Activated CD8-positive, alpha-beta memory T cell treated with anti-CD3 and anti-CD28 coated beads, Interleukin-2, amount 10 ng/mL, durations not matched to agents 7 days and 5 days (primary cell): ENCODE measurements at places on chromosomes 5 and 9. TPM values are rescaled to one million over a fixed set of nuclear protein-coding genes. Genes with fewer than 3 reads are reported as not detected.

GRCh38 chr5:137316346-137316736 is 182.8 kb downstream of the SPOCK1 start:
- no peaks in the 10 kb centered on the region for H3K4me1 ChIP-seq
- H3K4me3 ChIP-seq, result no peak overlapping the region
- no peak overlapping the region for H3K27ac ChIP-seq

DNA sequence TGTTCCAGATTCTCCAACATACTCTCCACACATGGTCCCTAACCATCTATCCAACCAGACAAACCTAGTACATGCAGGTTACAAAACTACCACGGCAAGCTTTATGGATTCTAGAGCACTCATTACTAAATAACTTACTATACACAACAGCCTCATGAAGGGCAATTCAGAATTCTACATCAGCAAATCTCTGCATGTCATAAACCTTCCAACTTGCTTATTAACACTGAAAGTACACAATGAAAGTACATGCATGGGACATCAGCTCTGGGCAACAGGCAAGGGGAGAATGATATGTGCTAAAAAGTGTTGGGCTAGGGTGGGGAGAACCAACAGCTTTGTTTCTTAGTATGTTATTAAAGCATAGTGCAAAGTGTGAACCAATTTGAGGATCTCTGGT is 70.4 kb downstream of the TLE1 start:
- no peak overlapping the region for H3K4me3 ChIP-seq
- H3K27ac ChIP-seq, result no peak overlapping the region
- DNase-seq, result no peak
- no peaks in the 10 kb centered on the region for H3K27me3 ChIP-seq
- no peaks in the 10 kb centered on the region for H3K36me3 ChIP-seq

DNA sequence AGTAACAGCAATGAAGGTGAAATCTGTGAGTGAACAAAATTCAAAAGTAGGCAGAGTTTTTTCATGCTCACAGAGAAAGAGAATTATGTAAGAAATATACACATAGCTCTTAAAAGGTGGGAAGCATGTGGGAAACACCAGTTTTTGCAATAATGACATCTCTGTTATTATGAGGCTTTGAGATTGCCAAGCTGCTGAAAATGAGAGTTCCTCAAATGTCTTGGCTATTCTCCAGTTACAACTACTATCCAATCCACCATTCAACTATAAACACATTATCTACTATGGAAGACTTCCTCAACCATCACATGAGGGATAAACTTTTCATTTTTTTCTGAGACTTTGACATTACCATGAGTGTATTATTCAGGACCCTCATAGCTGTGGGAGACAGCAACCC is 420.8 kb upstream of the ACTBL2 start:
- H3K4me1 ChIP-seq, result no peaks in the 10 kb centered on the region
- H3K36me3 ChIP-seq, result no peaks in the 10 kb centered on the region
- H3K4me3 ChIP-seq, result no peak overlapping the region

DNA sequence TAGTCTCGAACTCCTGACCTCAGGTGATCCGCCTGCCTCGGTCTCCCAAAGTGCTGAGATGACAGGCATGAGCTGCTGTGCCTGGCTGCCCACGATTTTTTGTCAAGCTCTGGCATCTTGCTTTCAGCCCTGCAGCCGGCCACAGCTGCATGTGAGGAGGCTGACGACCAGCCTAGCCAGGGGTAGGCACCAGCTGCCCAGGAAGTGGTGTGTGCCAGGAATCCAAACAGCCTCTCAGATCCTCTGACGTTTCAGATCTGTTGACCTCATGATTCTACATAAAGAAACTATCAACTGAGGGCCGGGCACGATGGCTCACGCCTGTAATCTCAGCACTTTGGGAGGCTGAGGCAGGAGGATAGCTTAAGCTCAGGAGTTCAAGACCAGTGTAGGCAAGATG is 19.0 kb downstream of the DYNC2I2 start:
- H3K36me3 ChIP-seq, result peaks cover 11% of the 10 kb centered on the region
- no peaks in the 10 kb centered on the region for H3K4me1 ChIP-seq

- peak overlapping the region; percentile 82 for H3K27ac ChIP-seq
- H3K4me3 ChIP-seq, result no peak overlapping the region
- peaks cover 51% of the 10 kb centered on the region for H3K4me1 ChIP-seq
- no peaks in the 10 kb centered on the region for H3K27me3 ChIP-seq
- H3K36me3 ChIP-seq, result peaks cover 15% of the 10 kb centered on the region
- DNase-seq, result no peak
Observed at GRCh38 chr9:97903177-97903576, 19.1 kb downstream of the TRMO start.

DNA sequence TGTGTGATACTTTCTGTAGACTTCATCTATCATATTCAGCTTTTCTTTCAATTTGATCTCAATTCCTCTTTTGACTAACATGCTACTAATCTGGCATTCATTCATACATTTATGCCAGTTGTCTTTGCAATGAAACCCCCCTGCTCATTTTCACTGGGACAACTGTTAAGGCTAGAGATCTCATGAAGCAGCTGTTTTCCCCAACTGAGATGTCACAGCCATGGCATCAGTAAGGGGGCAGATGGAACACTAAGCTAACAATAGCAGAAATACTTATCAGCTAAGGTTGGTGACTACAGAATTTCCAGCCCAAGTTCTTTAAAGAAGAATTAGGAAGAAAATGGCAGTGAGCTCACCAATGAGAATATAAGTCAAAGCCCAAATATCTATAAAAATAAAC is 9.4 kb downstream of the TMED7 start:
- DNase-seq, result no peak
- no peak overlapping the region for H3K27ac ChIP-seq
- H3K4me1 ChIP-seq, result peaks cover 8% of the 10 kb centered on the region
- H3K36me3 ChIP-seq, result peaks cover 52% of the 10 kb centered on the region
- H3K27me3 ChIP-seq, result no peaks in the 10 kb centered on the region

DNA sequence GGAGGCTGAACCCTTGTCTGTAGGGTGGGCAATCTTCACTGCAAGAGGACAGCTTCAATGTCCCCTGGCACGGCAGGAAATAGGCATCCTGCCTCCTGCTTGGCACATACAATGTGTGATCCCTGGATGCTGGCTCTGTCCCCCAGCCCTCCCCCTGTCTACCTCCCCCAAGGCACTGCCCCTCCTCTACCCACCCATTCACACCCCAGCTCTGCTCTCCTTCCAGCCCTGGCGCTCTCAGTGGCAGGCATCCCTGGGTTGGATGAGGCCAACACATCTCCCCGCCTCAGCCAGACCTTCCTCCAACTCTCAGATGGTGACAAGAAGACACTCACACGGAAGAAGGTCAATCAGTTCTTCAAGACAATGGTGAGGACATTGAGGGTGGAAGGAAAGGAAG is 24.1 kb upstream of the FOXI1 start:
- DNase-seq, result no peak
- H3K4me3 ChIP-seq, result no peak overlapping the region
- no peak overlapping the region for H3K27ac ChIP-seq
- no peaks in the 10 kb centered on the region for H3K27me3 ChIP-seq
- peaks cover 72% of the 10 kb centered on the region for H3K36me3 ChIP-seq

DNA sequence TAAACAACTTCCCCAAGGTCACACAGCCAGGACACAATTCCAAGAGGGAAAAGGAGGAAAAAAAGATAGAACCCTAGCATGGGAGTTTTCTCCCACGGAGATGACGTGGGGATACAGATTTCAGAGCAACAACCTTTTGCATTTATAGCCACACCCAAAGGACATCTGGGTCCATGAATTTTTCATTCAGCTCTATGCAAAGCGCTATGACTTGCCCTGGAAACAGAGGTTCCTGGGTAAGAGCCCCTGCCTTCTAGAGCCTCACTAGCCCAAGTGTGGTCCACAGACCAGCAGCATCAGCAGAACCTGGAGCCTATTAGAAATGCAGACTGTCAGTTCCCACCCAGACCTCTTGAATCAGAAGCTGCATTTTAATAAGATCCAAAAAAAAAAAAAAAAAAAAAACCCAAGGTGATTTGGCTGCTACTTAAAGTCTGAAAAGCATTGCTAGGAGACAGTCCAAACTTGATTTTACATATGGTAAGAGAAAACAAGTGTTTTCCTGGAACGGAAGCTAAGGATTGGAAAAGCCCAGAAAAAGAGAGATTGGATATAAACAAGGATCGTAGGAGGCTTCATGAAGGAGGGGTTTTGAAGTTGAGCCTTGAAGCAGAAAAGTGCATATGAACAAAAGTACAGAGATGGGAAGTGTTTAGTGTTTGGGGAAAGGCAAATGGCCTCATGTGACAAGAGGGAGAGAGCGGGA is 17.6 kb upstream of the ADAM19 start:
- H3K4me1 ChIP-seq, result peaks cover 71% of the 10 kb centered on the region
- peaks cover 22% of the 10 kb centered on the region for H3K36me3 ChIP-seq
- peak overlapping the region; percentile 1 for H3K4me3 ChIP-seq
- DNase-seq, result no peak

DNA sequence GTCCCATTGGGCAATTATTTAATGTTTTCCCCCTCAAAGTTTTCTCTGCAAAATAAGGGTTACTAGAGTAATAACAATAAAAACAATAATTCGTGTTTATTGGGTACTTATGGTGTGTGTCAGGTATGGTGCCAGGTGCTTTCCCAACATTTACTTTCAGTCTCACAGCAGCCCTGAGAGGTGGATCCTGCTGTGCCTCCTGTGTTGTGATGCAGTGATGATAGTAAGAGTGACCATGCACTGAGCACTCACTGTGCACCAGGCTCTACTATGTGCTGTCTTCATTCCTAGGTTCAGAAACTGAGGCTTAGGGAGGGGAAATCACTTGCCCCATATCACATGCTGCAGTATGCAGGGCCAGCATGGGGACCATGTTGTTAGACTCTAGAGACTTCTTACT is 15.5 kb downstream of the OTULINL start:
- DNase-seq, result no peak
- H3K4me1 ChIP-seq, result peaks cover 78% of the 10 kb centered on the region
- H3K27ac ChIP-seq, result peak overlapping the region; percentile 98
- peaks cover 58% of the 10 kb centered on the region for H3K36me3 ChIP-seq

- no peaks in the 10 kb centered on the region for H3K27me3 ChIP-seq
- H3K4me1 ChIP-seq, result peaks cover 9% of the 10 kb centered on the region
- H3K36me3 ChIP-seq, result peaks cover 23% of the 10 kb centered on the region
Observed at GRCh38 chr9:111456529-111456928, 27.7 kb downstream of the ECPAS start.

SOHLH1 gene
- total RNA-seq, result not detected

PCDHGB5 gene
- total RNA-seq, result not detected

- H3K27me3 ChIP-seq, result no peaks in the 10 kb centered on the region
- H3K27ac ChIP-seq, result no peak overlapping the region
- H3K36me3 ChIP-seq, result no peaks in the 10 kb centered on the region
- no peaks in the 10 kb centered on the region for H3K4me1 ChIP-seq
- H3K4me3 ChIP-seq, result no peak overlapping the region
Observed at GRCh38 chr5:153818626-153819025, 220.1 kb downstream of the FAM114A2 start.

DNA sequence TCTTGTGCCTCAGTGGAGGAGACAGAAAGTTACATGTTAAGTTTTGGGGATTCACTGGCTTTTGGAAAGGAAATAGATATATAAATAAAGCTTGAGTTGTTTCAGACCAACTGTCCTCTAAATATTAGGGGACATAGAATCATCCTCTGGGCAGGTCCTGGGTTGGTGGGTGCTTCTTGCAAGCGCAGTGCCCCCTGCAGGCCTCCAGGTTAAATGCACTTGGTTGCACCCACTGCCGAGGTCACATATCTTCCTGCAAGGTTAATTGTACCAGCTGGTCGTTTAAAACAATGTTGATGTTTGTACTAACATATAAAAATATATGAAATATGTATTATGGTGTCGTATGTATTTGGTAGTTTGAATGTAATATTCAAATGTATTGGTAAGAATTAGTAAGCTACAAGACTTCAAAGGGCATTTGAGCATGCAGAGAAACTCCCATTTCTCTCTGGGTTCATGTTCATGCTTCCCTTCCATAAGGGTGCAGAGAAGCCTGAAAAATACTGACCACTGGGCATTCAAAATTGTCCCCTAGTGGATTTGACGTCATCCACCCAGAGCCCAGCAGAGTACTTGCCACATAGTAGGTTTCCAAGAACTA is 87.0 kb downstream of the ZNF618 start:
- peak; percentile 57 for DNase-seq
- H3K27ac ChIP-seq, result no peak overlapping the region
- H3K4me3 ChIP-seq, result no peak overlapping the region
- no peaks in the 10 kb centered on the region for H3K36me3 ChIP-seq
- H3K4me1 ChIP-seq, result no peaks in the 10 kb centered on the region

DNA sequence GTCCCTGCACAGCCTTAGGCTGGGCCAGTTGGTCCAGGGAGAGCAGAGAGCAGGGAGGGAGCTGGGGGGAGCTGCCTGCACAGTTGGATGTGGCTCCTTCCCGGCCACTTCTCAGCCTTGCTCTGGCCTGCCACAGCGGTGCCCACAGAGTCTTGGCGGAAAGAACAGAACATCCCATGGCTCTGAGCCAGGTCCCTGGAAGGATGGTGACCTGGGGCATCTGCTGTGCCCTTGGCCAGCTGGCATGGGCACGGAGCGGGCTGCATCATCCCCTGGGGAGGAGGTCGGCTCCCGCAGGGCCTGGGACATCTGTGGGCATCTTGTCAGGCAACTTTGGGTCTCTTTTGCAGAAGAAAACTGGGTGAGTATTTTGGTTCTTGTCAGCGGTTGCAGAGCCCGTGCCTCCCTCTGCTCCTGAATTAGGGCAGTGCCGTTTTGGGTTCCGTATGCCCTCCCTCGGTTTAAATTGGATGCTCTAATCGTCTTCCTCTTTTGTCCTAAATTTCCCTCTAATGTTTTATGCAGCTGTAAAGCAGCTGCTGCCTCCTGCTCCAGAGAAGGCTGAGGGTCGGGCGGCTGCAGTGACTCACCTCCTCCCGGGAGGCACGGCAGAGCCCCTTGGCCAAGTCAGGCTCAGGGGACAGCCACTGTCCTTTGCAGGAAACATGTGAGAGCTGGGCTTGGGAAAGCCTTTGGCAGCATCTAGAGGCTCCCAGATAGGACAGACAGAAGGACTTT is 10.5 kb upstream of the NACC2 start:
- peak overlapping the region; percentile 99 for H3K27ac ChIP-seq
- no peak overlapping the region for H3K4me3 ChIP-seq
- no peaks in the 10 kb centered on the region for H3K27me3 ChIP-seq
- no peak for DNase-seq
- H3K36me3 ChIP-seq, result peaks cover 2% of the 10 kb centered on the region

GRCh38 chr9:91805031-91805430 is 145.0 kb downstream of the ROR2 start:
- peaks cover 14% of the 10 kb centered on the region for H3K4me1 ChIP-seq
- H3K27me3 ChIP-seq, result peaks cover 9% of the 10 kb centered on the region
- DNase-seq, result peak; percentile 36
- H3K36me3 ChIP-seq, result no peaks in the 10 kb centered on the region

KLF9 gene
- total RNA-seq, result 12.2 TPM

DNA sequence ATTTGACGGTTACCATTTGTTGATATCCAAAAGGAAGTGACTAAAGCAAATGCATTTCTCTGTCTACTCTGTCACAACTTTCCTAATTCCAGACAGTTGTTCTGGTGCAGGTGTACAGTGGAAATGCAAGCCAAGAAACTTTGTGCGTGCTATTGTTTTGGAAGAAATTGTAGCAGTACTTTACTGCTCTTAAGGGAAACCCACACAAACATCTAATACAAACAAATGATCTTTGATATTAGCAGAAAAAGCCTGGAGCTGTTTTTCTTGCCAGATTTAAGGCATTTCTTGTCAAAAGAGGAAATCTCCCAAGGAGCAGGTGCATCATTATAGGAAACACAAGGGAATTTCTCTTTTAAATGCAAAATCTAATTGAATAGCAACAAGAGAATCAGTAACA is 2.0 kb downstream of the SNCAIP start:
- peaks cover 5% of the 10 kb centered on the region for H3K4me1 ChIP-seq
- no peak overlapping the region for H3K27ac ChIP-seq
- H3K4me3 ChIP-seq, result no peak overlapping the region
- no peak for DNase-seq
- no peaks in the 10 kb centered on the region for H3K36me3 ChIP-seq
